ENCODE measurements at places on chromosomes 12 and 14. TPM values are rescaled to one million over a fixed set of nuclear protein-coding genes. Genes with fewer than 3 reads are reported as not detected.

Gene KLRB1
- total RNA-seq, result 0.41 TPM

Gene GALNT6
- 1.3 TPM for total RNA-seq

DNA sequence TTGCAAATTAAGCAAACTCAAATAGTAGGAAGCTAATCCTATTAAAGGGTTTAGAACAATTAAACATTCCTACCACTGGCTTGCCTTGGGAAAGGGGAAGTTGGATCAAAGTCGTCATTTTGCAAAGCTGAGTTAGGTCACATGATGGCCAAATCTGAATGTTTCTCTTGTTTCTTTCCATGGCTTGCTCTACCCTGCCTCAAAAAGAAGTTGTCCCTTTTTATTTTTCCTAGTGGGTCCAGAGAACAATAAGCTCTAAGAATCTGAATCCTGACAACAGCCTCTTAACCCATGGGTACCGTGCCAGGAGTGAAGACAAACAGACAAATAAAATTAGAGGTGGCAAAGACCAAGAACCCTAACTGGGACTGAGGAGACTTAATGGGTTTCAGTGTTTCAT, 26.2 kb upstream of the NPFF start:
- DNase-seq, result no peak

DNA sequence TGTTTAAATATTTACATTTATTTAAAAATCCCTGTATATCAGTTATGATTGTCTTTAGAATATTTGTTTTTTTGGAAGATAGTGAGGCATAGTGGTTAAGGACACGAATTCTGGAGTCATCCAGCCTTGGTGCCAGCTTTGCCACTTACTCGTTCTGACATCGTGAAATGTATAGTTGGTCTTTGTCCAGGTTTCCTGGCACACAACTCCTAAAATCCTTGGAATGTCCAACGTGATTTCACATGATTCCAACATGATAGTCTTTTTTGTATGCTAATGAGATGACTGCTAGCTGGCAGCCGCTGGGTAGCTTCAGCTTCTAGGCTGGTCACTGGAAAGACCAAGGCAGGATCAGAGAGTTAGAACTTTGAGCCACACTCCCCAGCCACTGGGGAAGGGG, 64.8 kb downstream of the PRICKLE1 start:
- DNase-seq, result no peak

- DNase-seq, result no peak
Measured at GRCh38 chr12:93090731-93091172, 161.7 kb upstream of the EEA1 start.

DNA sequence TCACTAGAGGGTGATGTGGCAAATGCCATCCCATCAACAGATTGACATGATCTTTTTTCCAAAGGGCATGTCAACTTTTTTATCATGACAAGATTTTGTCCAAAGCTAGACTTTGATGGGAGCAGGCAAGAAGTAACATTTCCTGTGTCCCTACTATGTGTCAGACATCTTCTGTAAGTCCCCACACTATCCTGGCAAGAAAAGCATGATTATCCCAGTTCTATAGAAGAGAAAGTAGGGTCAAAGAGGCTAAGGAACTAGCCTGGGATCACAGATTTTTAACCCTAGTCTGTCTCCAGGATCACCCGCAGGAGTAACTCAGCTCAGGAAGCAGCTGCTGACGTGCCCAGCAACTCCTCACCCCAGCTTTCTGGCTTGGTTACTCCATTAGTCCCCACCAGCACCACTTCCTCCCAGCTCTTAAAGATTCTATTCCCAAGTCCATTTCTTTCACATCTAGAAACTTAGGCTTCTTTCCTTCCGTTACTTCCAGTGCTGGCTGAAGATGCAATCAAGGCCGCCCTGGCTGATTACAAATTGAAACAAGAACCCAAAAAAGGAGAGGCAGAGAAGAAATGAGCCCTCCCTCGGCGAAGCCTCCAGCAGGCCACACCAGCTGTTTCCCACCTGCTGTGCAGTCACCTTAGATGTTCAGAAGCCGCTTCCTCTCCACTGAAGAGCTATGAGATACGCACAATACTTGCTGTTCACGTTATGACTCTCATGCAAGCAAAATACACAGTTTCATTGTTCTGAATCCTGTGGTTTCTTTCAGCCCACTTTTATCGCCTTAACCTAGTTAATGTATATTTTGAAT, 6.2 kb downstream of the ISCU start:
- DNase-seq, result no peak

DNA sequence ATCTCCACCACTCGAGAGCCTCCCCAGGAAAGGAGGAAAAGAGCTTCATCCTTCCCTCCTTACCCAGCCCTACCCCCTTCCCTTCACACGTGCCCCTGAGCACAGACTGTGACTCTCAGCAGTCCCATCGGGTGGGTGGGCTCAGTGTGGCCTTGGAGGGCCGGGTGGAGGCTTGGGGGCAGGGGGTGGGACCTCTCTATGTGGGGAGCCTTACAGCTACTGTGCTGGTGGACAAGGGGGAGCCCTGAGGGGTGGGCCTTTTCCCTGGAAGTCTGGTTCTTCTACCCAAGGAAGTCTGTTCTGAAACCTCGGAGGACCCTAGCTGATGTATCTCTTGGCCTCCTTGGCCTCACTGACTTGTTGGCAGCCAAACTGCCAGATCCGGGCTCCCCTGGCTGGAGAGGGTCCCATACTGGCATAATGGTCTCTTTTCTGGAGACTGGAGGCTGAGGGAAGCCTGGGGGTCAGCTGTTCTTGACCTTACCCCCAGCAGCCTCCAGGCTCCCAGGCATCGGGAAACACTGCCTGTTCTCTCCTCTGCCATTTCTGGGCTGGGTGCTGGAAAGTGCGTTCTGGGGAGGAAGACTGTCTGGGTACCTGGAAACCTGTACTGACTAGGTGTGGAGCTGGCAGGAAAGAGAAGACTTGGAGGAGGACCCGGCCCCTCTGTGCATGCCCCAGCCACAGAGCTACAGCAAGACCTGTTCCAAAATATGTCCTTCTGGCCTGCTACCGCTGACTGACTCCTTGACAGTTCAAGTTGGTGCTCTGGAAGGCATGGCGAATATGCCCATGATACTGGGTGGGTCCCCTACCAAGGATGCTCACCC, 7.6 kb downstream of the VASH1 start:
- no peak for DNase-seq

DNA sequence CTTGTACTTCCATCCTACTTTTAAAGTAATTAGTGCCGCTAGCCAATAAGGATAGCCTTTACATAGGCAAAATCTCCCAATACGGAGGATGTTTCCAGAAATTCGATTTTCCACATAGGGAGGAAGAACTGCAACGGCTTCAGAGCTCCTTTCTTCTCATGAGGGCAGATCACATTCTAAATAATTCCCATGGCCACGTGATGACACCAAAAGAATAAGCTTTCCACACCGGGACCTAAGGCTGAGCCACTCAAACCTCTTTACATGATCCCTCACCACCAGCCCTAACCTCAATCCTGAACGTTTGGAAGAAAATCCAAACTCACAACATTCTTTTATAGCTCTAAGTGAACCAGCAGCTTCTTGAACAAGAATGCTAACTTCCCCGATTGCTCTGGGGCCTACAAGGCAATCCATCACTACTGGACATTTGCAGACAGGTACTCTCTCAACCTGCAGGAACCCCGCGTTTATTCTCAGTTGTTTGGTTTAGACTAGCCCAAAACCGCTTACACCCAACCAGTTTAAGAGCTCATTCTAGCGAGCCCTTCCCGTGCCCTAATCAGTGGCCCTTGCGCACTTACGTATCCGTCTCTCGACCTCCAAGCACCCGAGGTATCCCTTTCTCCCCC, 884 bp downstream of the CAPRIN2 start:
- no peak for DNase-seq
